ENCODE measurements at places on chromosomes 7 and 10. TPM values are rescaled to one million over a fixed set of nuclear protein-coding genes. Genes with fewer than 3 reads are reported as not detected.

DNA sequence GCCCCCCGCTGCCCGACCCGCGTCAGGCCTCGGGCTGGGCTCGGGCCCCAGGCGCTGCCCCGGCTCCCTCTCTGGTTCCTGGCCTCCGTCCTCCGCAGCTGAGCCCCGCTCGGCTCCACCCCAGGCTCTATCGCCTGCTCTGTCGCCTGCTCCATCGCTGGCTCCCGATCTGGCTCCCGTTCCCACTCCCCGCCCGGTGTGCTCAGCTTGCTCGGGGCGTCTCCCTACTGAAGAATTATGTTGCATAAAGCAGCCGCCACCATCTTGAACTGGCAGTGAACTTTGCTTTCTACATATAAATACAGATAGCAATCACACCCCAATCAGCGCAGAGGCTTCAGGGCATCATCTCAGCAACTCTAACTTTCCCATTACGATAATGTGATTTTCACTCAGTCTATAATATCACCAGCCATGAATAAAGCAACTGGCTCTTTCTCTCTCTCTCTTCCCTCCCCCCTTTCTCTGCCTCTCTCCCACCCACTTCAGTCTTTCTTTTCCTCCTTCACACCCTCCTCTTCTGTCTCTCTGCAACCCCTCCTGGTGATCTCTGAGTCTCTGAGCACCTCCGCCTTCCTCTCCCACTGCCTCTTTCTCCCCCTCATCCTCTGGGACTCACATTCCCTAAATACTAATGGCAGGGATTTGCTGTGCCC, 43.3 kb upstream of the BTRC start:
- no peak overlapping the region for H3K27ac ChIP-seq
- H3K27me3 ChIP-seq = no peaks in the 10 kb centered on the region
- no peaks in the 10 kb centered on the region for H3K36me3 ChIP-seq
- no peak overlapping the region for H3K4me3 ChIP-seq
- no peaks in the 10 kb centered on the region for H3K4me1 ChIP-seq

The CALCR gene
- total RNA-seq = not detected

DNA sequence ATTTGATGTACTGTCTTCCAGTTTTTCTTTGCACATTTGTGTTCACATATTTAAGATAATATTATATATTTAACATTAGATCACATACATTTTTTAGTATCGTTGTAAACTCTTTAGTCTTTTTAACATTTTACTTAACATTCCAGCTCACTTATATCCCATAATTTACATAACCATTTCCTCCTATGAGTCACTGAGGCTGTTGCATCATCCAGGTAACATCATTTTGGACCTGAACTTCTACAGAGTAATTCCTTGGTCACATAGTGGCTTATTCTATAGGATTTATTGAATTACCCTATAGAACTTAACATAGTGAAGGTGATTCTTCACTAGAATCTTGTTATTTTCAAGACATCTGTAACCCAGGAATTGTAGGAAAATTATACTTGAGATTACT, 194.4 kb downstream of the POU6F2 start:
- no peaks in the 10 kb centered on the region for H3K27me3 ChIP-seq
- no peaks in the 10 kb centered on the region for H3K4me1 ChIP-seq
- DNase-seq = no peak
- no peak overlapping the region for H3K4me3 ChIP-seq
- H3K27ac ChIP-seq = no peak overlapping the region
- no peaks in the 10 kb centered on the region for H3K36me3 ChIP-seq

- no peaks in the 10 kb centered on the region for H3K27me3 ChIP-seq
- H3K4me3 ChIP-seq = no peak overlapping the region
- no peak overlapping the region for H3K27ac ChIP-seq
Measured at GRCh38 chr10:123522702-123523312, 143.3 kb upstream of the GPR26 start.

The CHN2 gene
- 0.27 TPM for total RNA-seq

DNA sequence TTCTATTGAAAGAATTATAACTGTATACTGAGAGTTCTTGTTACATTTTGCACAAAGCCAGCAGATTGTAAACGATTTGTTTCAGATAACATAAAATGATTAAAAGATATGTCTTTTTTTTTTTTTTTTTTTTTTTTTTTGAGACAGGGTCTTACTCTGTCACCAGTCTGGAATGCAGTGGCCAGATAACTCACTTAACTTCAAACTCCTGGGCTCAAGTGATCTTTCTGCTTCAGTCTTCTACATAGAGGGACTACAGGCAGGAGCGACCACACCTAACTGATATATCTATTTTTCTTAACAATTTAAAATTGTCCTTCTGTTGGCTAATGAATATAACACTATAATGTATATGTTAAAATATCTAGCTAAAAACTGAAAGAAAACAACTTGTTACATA, 317.3 kb upstream of the CACNA2D1 start:
- no peaks in the 10 kb centered on the region for H3K27me3 ChIP-seq
- no peak overlapping the region for H3K4me3 ChIP-seq
- H3K36me3 ChIP-seq = no peaks in the 10 kb centered on the region

The MALRD1 gene
- total RNA-seq = 0.13 TPM
